NCI-H460 (cell line): ENCODE measurements at places on chromosomes 5 and 9. TPM values are rescaled to one million over a fixed set of nuclear protein-coding genes. Genes with fewer than 3 reads are reported as not detected.

- DNase-seq, result no peak
These were observed 91.5 kb downstream of the MAMDC2 start for GRCh38 chr9:70135176-70135575.

DNA sequence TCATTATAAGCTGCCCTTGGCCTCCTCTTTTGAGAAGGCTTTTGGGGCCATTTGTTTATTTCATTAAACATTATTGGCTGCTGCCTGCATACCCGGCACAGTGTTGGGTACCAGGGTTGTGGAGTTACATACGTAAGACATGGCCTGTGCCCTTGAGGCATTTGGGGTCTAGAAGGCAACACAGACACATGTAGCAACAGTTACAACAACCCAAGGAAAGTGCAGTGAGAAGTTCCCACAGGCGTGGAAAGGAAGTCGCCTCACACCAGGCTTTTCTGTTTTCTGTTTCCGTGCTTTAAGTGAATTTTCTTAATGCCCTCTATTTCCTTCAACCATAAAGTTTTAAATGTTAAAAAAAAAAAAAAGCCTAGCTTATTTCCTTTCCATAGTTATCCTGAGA, 47.4 kb downstream of the GALNT10 start:
- DNase-seq, result no peak

- DNase-seq, result no peak
These were observed 60.2 kb downstream of the MLLT3 start for GRCh38 chr9:20562051-20562450.

DNA sequence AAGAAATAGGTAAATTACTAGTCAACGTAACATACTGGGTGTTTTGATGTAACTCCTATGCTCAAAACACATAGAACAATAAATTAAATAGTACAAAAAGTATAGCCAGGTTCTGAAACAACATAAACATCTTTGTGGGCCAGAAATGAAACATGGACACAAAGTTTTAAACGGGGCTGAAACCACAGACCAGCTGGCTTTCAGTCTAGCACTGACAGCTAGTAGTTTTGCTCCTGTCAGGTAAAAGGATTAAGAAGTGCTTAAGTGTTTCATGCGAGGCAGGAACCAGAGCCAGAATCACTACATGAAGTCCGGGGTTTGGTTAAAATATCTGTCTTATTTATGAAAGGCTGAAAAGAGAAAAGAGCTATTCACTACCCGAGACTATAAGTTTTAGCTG, 19.5 kb downstream of the DCAF10 start:
- DNase-seq, result no peak

DNA sequence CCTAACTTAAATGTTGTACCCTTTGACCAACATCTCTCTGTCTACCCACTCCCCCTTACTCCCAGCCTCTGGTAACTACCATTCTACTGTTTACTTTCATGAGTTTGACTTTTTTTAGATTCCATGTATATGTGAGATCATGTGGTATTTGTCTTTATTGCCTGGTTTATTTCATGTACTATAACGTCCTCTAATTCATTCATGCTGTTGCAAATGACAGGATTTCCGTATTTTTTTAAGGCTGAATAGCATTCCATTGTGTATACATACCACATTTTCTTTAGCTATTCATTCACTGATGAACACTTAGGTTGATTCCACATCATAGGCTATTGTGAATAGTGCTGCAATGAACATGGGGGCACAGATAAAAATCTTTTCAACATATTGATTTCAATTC, 11.8 kb upstream of the NDUFB6 start:
- DNase-seq, result no peak

DNA sequence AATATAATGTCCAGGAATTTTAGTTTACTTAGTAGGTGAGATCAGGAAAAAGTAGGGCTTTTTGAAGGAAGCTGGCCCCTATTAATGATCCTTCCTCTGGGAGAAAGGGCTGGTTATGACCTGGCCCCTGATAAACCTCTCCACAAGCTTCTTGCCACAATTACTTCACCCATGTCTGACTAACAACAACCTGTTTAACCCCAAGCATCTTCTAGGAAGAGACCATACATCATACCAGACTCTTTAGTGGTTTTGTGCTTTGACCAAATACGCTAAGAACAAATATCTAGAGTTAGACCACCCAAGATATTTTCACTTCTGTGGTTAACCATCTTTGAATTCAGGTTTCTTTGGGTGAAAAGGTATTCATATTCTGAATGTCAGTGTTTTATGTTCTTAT, 174.0 kb upstream of the SLC27A6 start:
- no peak for DNase-seq

GRCh38 chr9:19771446-19771845, 17.4 kb downstream of the SLC24A2 start:
- DNase-seq, result no peak

Gene NUTM2G
- total RNA-seq, result not detected in 2 replicates

Gene CD72
- total RNA-seq, result not detected in 2 replicates

- DNase-seq, result no peak
These were observed 24.7 kb downstream of the TYRP1 start for GRCh38 chr9:12717907-12718306.

- no peak for DNase-seq
These were observed 62.1 kb upstream of the RXRA start for GRCh38 chr9:134264169-134264568.

Gene PRDM9
- not detected in 2 replicates for total RNA-seq

- DNase-seq, result no peak
These were observed 1.4 kb downstream of the NCS1 start for GRCh38 chr9:130173666-130173983.
